Activated T-helper 9 cell treated with anti-CD3 and anti-CD28 coated beads, Interleukin-2, amount 50 U/mL, for 16 hours (primary cell): ENCODE measurements at places on chromosomes 13 and 19.

- DNase-seq = no peak
Observed at GRCh38 chr13:79468819-79469218, 12.1 kb upstream of the NDFIP2 start.

- DNase-seq = no peak
Observed at GRCh38 chr19:49614096-49614833, 23.3 kb downstream of the PRR12 start.

DNA sequence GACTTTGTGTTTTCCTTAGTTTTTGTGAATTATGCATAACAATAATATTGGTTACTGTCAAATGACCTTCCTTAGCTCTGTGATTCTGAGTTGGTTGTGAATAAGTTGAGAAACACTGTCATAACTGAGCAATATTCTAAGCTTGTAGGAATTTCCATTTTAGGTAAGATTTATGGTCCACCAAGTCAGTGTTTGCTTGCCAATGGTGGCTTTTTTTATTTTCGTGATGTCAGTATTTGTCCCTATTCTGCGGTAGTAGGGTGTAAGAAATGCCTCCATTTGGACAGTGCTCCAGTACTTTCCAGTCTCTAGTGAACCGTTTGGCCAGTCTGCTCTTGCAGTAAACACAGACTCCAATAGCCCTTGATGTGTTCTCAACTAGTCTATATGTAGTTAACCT, 94.7 kb downstream of the FRY start:
- no peak for DNase-seq

GRCh38 chr13:75621147-75621546, 15.0 kb upstream of the LMO7 start:
- no peak for DNase-seq

DNA sequence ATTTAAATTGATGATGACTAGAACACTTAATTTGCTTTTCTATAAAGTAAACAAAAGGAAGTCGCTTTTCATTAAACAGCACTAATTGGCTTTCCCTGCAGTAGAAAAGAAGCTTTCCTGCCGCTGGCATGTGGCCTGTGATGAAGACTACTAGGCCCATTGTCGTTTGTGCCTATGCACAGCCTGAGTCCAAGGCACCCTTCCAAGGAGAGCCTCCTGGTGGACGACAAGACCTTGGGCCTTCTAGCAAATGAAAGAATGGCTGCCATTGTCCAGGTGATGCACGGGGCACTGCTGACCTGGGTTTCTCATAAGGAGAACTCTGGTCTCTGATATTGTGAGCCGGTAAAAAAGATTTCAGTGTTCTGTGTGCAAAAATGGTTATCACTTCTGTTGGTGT, 233.0 kb downstream of the COL4A1 start:
- no peak for DNase-seq

- DNase-seq = no peak
Observed at GRCh38 chr13:111962431-111962891, 104.5 kb upstream of the SOX1 start.

DNA sequence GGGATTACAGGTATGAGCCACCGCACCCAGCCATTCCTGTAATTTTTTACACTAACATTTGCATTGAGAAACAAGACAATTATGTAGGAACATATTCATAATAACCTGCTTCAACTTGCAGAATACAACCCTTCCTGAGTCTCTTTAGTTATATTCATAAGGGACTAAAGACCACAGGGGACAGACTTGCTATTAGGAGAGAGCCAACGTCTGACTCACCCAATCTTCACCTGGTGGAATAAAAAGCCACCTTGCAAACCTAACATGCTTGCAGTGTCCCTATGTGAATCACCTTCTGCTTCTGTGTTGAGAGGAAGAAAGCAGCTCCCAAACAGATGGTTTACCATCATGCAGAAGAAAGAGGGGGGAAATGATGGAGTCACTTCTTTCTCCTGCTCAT, 456.1 kb downstream of the PCDH9 start:
- DNase-seq = no peak

GRCh38 chr13:75492389-75492788, 10.4 kb upstream of the TBC1D4 start:
- no peak for DNase-seq

DNA sequence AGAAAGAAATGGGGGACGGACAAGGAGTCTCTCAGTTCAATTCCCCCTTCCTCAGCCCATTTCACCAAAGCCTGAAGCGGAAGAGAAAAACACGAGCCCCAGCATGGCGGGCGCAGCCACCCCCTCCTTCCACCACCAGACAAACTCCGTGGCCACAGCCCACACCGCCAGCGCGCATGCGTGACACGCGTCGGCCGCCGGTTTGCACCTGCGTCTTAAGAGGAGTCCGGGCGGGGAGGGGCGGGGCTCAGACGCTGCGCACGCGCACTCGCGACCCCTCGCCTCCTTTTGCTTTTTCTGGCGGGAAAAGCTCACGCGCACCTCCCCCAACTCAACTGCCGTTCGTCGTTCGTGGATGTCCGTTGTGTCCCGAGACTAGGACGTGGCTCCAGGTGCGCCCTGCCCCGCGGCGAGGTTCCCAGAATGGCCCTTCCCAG, at the start of gene KASH5:
Gene KASH5 (plus strand): TSS at position 314 of the 437 bp plus-strand sequence. CDS start 2,635 bp downstream, outside the sequence.
- peak; percentile 75 for DNase-seq

GRCh38 chr19:7211191-7211951, 82.8 kb downstream of the INSR start:
- no peak for DNase-seq

- no peak for DNase-seq
Observed at GRCh38 chr19:18507021-18507726, 14.7 kb downstream of the ELL start.

- DNase-seq = no peak
Observed at GRCh38 chr13:76741624-76742023, 144.6 kb downstream of the KCTD12 start.

GRCh38 chr13:110293037-110293436, 13.9 kb downstream of the COL4A1 start:
- no peak for DNase-seq

DNA sequence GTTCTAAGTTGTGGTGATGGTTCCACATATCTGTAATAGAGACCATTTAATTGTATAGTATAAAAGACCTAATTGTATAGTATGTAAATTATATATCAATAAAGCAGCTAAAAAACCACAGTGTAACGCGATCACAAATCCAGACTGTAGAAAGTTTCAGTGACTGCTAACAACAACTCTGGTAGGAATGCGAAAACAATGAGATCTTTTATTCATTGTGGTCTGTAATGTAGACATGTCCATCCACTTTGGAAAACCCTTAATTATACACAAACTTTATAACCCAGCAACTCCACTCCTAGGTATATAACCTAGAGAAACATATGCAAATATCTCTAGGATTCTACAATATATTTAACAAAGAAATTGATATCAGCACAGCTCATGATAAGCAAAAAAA, 549.5 kb downstream of the SLITRK1 start:
- DNase-seq = no peak

- no peak for DNase-seq
Observed at GRCh38 chr13:32588736-32589135, 2.5 kb downstream of the PDS5B start.

GRCh38 chr19:44598880-44599279, 14.5 kb upstream of the IGSF23 start:
- DNase-seq = no peak

DNA sequence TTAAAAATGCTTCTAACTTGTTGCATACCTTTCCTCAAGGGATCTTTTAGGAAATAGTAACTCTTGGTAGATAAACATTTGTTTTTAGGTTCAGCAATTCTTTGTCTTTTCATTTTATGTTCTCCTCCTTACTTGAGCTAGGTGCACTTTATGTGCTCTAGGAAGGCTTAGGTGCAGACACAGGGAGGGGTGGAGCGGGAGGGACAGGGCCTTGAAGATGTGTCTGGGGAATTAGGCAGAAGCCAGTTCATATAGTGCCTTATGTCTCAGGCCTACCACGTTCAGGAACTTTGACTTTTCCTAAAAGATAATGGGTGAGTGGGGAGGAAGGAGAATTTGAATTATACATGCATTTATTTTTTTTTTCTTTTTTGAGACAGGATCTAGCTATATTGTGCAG, 37.7 kb downstream of the IRS2 start:
- no peak for DNase-seq

- DNase-seq = no peak
Observed at GRCh38 chr13:26380930-26381329, 127.0 kb downstream of the CDK8 start.

DNA sequence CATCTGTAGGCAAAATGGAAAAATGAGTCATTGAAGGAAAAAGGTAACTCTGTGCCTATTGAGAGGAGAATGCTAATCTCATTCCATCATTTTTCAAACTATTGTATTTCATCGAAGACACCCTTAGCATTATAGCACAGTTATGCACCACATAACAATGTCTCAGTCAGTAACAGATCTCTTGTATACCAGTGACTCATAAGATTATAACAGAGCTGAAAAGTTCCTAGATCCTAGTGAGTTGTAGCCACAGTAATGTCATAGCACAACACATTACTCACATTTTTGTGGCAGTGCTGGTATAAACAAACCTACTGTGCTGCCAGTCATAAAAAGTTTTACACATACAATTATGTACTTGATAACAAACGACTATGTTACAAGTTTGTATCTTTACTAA, 1077.6 kb downstream of the DIAPH3 start:
- DNase-seq = no peak

- DNase-seq = no peak
Observed at GRCh38 chr13:43291287-43292060, 268.1 kb downstream of the DNAJC15 start.

GRCh38 chr19:3765121-3765520, 2.6 kb downstream of the MRPL54 start:
- DNase-seq = no peak

- no peak for DNase-seq
Observed at GRCh38 chr13:59343993-59344822, 819.5 kb downstream of the DIAPH3 start.

GRCh38 chr19:16615808-16616207, 12.2 kb downstream of the MED26 start:
- no peak for DNase-seq

GRCh38 chr13:100208002-100208401, 119.1 kb downstream of the PCCA start:
- DNase-seq = no peak

GRCh38 chr13:79936368-79937136, 404.4 kb downstream of the SPRY2 start:
- no peak for DNase-seq

- no peak for DNase-seq
Observed at GRCh38 chr13:64540468-64540867, 2689.7 kb downstream of the PCDH9 start.

- no peak for DNase-seq
Observed at GRCh38 chr13:114068656-114069318, 63.6 kb downstream of the RASA3 start.

GRCh38 chr13:34867590-34867989, 74.5 kb upstream of the NBEA start:
- no peak for DNase-seq

DNA sequence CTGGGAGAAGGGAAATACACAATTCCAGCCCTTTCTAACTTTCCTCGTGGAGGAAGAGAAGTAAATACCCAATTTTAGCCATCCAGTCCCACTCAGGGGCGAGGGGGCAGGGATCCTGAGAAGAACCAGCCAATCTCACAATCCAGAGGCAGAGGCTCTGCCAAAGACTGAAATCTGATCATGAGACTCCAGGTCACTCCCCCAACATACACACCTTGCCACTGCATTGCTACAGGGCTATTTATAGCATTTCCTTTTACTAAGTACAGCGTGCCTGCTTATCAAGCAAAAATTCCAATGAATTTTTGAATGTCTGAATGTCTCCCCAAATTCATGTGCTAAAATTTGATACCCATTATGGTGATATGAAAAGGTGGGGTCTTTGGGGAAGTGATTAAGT, 1687.5 kb downstream of the EFNB2 start:
- no peak for DNase-seq

- DNase-seq = no peak
Observed at GRCh38 chr19:45076851-45077730, 813 bp upstream of the ZNF296 start.

DNA sequence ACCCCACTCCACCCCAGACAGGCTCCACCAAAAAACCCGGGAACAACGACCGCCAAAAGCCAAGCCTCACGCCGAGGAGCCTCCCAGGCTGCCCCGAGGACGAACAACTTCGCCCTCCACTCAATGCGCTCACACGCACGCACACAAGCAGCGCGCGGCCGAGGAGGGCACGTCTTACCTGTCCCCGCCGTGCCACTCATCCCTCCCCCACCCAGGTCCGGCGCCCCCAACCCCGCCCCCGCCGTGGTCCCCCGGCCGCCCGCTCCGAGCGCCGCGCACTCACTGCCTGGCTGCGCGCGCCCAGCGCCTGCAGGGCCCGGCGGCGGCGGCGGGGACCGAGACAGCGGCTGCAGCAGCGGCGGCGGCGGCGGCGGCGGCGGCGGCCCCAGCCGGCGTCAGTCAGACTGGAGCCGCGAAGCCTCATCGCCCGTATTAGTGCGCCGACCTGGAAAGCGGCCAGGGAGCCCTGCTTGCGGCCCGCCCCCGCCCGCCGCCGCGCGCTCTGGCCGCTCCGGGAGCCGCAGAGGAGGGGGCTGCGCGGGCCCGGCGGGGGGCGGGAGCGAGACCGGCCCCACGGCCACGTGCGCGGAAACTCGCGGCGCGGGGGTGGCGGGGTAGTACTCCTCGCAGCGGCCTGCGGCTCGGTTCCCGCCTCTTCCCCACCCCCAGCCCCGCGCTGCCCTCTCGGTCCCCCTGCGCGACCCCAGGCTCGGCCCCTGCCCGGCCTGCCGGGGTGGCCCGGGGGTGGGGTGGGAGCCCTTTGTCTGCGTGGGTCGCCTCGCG, at the start of gene SMAD9:
Gene SMAD9 (minus strand): TSS at position 406 of the 783 bp plus-strand sequence. CDS start 40,549 bp downstream, outside the sequence.
- no peak for DNase-seq

GRCh38 chr13:114226088-114226487, 8.6 kb upstream of the CDC16 start:
- DNase-seq = no peak

DNA sequence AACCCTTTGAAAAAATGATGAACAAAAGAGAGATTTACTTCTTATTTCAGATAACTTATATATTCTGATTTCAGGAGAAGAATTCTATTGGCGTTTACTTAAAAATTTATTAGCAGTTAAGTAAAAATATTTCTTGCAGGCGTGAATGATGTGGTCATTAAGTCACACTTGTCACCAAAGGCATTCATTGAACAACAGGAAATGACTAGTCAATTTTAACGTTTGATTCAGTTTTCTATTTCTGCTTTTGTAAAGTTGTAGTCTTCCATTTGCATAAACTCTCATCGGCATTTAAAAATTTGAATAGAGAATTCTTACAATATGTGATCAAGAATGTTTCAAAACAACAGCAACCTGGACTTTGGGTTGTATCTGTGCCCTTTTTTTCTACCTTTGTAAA, 83.4 kb downstream of the GPR12 start:
- no peak for DNase-seq
